ENCODE measurements at places on chromosomes 4 and X. TPM values are rescaled to one million over a fixed set of nuclear protein-coding genes. Genes with fewer than 3 reads are reported as not detected.
A peak's percentile ranks its signal among the peaks of the same experiment; 100 is the strongest.

DNA sequence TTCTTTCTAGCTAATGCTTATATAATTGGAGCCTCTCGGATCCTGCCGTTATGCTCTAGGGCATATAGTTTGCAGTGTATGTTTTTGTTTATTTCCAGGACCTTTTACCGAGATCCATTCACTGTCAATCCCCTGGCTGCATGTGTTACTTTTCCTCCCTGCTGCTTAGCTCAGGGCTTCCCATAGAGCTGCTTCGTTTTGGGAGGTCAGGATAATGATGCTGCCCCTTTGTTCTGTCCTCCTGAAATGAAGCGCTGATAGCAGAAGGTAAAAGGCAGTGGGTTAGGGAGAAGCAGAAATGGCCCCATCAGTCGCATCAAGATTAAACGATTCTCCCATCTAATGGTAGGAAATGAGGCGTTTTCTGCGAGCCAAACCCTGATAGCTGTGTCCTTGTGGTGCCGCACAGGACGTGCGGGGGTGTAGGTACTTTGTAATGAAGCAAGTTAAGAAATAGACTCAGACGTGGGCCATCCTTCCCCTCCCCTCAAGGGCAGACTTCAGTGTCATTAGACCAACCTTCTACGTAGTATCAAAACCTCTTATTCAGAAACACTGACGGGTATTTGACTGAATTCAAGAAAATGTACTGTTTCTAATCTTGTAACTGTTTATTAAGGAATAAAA lies 37.3 kb downstream of the AFF2 start:
- no peaks in the 10 kb centered on the region for H3K27me3 ChIP-seq
- peak overlapping the region; percentile 15 for H3K4me3 ChIP-seq
- DNase-seq: peak; percentile 67
- no peaks in the 10 kb centered on the region for H3K36me3 ChIP-seq

DNA sequence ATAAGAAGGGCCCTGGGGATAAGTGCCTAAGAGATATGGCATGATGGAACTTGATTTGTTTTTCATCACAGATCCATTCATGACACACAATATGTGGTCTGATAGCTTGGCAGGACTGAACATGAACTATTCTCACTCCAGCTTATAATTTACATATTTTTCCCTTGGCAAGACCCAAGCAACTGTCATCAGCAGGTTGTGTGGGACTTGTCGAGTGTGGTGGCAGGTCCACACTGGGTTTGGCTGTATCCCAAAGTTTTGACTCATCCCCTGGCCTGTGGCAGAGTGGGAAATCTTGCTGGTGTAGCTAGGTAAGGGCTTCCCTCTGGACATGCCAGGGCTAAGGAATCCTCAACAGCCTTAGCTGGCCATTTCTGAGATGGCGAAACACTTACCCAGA lies 81.0 kb upstream of the STIM2 start:
- H3K36me3 ChIP-seq: no peaks in the 10 kb centered on the region
- no peak overlapping the region for H3K4me3 ChIP-seq
- H3K27ac ChIP-seq: no peak overlapping the region
- no peak for DNase-seq
- peaks cover 48% of the 10 kb centered on the region for H3K4me1 ChIP-seq

- DNase-seq: no peak
- no peak overlapping the region for H3K4me3 ChIP-seq
- no peaks in the 10 kb centered on the region for H3K27me3 ChIP-seq
These were observed 826 bp upstream of the SCML1 start for GRCh38 chrX:17736478-17736855.

- no peak overlapping the region for H3K4me3 ChIP-seq
- no peak for DNase-seq
- H3K27ac ChIP-seq: no peak overlapping the region
- H3K36me3 ChIP-seq: no peaks in the 10 kb centered on the region
- H3K27me3 ChIP-seq: no peaks in the 10 kb centered on the region
These were observed 34.6 kb upstream of the MTM1 start for GRCh38 chrX:150533863-150534262.

GRCh38 chrX:66035667-66036066 lies 4.2 kb downstream of the VSIG4 start:
- no peak overlapping the region for H3K4me3 ChIP-seq
- no peaks in the 10 kb centered on the region for H3K27me3 ChIP-seq
- no peak overlapping the region for H3K27ac ChIP-seq
- no peaks in the 10 kb centered on the region for H3K4me1 ChIP-seq
- DNase-seq: no peak

GRCh38 chr4:39621582-39621981 lies 17.1 kb downstream of the SMIM14 start:
- H3K27ac ChIP-seq: peak overlapping the region; percentile 5
- H3K27me3 ChIP-seq: no peaks in the 10 kb centered on the region
- peaks cover 64% of the 10 kb centered on the region for H3K4me1 ChIP-seq
- DNase-seq: no peak
- peaks cover 53% of the 10 kb centered on the region for H3K36me3 ChIP-seq
- no peak overlapping the region for H3K4me3 ChIP-seq

DNA sequence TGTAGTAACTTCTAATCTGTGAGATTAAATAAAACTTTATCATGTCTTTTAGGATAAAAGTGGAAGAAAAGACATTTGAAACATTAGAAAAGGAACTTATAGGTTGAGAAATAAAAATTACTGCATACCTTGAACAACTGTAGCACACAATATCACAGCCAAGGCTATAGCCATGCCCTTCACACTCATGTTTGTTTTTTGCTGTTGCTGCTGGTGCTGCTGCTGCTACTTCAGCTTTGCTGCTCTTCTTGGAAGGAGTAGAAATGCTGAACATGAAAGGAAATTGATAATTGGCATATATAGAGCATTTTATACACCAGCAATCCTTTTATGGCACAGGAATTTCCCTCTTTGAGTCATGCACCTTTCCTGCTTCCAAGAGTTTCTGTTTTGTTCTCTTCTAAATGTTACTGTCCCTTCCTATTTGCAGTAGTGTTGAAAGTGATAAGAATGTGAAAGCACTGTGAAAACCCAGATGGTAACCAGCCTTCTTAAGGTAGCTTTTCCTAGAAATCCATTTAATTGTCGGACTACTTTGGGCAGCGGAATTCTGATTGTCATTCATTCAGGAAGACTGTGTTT lies at the start of gene CXCL11:
Gene CXCL11 (minus strand): TSS at position 272 of the 582 bp plus-strand sequence. CDS start 83 bp downstream, at position 189.
- H3K36me3 ChIP-seq: no peaks in the 10 kb centered on the region
- peaks cover 19% of the 10 kb centered on the region for H3K4me1 ChIP-seq
- 0 out of 2 replicates have a peak within 1 kb of the TSS, but pooled peaks have one; percentile 24 for H3K4me3 ChIP-seq

- H3K4me1 ChIP-seq: peaks cover 29% of the 10 kb centered on the region
- H3K4me3 ChIP-seq: no peak overlapping the region
- no peaks in the 10 kb centered on the region for H3K36me3 ChIP-seq
- DNase-seq: no peak
- no peak overlapping the region for H3K27ac ChIP-seq
These were observed 108.0 kb downstream of the CHIC2 start for GRCh38 chr4:53956454-53956853.

- peaks cover 4% of the 10 kb centered on the region for H3K36me3 ChIP-seq
- H3K4me1 ChIP-seq: peaks cover 25% of the 10 kb centered on the region
- peak overlapping the region; percentile 66 for H3K4me3 ChIP-seq
- 0 out of 2 replicates have a peak overlapping the region, but pooled peaks have one; percentile 17 for H3K27ac ChIP-seq
- H3K27me3 ChIP-seq: no peaks in the 10 kb centered on the region
These were observed 911 bp upstream of the ELK1 start for GRCh38 chrX:47651043-47651905.

PRKG2 gene
- total RNA-seq: not detected

BCORL1 gene
- 5.3 TPM for total RNA-seq

STAG2 gene
- total RNA-seq: 98.4 TPM

Data from Karpas-422 (cell line).